Dorsolateral prefrontal cortex (tissue), 122 donors: ENCODE measurements at places on chromosomes 2 and 18. TPM values are rescaled to one million over a fixed set of nuclear protein-coding genes. Genes with fewer than 3 reads are reported as not detected.

Gene TACR1
- total RNA-seq: 2.7 TPM

Gene RAB10
- total RNA-seq: 122 TPM

Gene ASPRV1
- total RNA-seq: 9.0 TPM

GRCh38 chr2:233807966-233808935, 30.1 kb downstream of the MROH2A start:
- DNase-seq: no peak
